CD4-positive, alpha-beta T cell (primary cell): ENCODE measurements at places on chromosomes 11 and 22. TPM values are rescaled to one million over a fixed set of nuclear protein-coding genes. Genes with fewer than 3 reads are reported as not detected.

OR8B3 gene
- not detected for total RNA-seq

DNA sequence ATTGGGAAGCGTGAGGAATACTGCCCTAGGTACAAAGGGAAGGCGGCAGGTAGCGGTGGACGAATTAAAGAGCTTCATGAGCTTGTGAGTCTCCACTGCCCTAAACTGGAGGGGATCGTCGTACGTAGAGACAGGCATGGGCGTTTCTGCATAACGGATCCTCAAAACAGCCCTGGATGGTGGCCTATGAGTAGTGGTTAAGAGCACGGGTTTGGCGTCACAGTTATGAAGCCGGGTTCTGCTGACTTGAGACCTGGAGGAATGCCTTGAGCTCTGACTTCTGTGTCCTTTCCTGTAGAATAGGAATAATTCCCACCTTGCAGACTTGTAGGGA is 335 bp downstream of the TMEM138 start:
- H3K27me3 ChIP-seq: no peaks in the 10 kb centered on the region
- peaks cover 32% of the 10 kb centered on the region for H3K4me1 ChIP-seq

DNA sequence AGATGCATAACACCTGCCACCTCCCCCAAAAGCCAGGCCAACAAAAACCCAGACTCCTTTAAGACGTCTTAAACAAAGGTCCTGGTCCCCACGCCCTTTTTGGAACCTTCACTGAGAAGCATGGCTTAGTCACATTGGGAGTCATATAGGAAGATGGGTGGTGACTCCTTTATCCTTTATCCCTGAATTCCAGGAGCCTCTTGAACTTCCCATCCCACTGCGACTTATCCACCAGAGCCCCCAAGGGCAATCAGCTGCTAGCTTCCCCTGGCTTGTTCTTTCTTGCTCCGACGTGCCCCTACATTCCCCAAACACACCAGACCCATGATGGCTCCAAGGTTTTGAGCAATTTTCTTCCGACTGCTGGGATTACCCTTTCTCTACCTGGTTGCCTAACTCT is 567.0 kb upstream of the CADM1 start:
- no peak for DNase-seq
- no peak overlapping the region for H3K4me3 ChIP-seq
- H3K27me3 ChIP-seq: no peaks in the 10 kb centered on the region
- no peaks in the 10 kb centered on the region for H3K36me3 ChIP-seq
- H3K4me1 ChIP-seq: no peaks in the 10 kb centered on the region

CRYBA4 gene
- not detected for total RNA-seq

- DNase-seq: no peak
- no peaks in the 10 kb centered on the region for H3K4me1 ChIP-seq
- no peak overlapping the region for H3K27ac ChIP-seq
- H3K4me3 ChIP-seq: no peak overlapping the region
Observed at GRCh38 chr11:134988495-134988894, 576.5 kb upstream of the B3GAT1 start.

DNA sequence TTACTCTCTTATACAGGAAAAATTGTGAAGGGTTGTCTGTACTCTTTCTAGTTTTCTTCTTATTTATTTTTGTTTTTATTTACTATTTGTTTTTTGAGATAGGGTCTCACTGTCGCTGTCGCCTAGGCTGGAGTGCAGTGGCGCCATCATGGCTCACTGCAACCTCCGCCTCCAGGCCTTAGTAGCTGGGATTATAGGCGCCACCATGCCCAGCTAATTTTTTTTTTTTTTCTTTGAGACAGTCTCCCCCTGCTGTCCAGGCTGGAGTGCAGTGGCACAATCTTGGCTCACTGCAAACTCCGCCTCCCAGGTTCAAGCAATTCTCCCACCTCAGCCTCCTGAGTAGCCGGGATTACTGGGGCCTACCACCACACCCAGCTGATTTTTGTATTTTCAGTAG is 18.4 kb downstream of the CUL5 start:
- no peaks in the 10 kb centered on the region for H3K36me3 ChIP-seq
- DNase-seq: no peak
- no peak overlapping the region for H3K27ac ChIP-seq
- H3K27me3 ChIP-seq: no peaks in the 10 kb centered on the region
- peaks cover 7% of the 10 kb centered on the region for H3K4me1 ChIP-seq
